Smooth muscle cell of the umbilical artery (primary cell): ENCODE measurements at places on chromosomes 5 and 9. TPM values are rescaled to one million over a fixed set of nuclear protein-coding genes. Genes with fewer than 3 reads are reported as not detected.

The HEMGN gene
- total RNA-seq, result not detected in 2 replicates

The SEMA6A gene
- total RNA-seq, result 0.05 TPM in 1 of 2 replicates, not detected in the other

The BTNL8 gene
- not detected in 2 replicates for total RNA-seq

The GAS1 gene
- 12.1 and 86.1 TPM in 2 replicates for total RNA-seq

The GABRA1 gene
- total RNA-seq, result 0.30 TPM in 1 of 2 replicates, not detected in the other

The PCDHA9 gene
- under 0.01 and 0.09 TPM in 2 replicates for total RNA-seq

The IGFBPL1 gene
- 0.32 TPM in 1 of 2 replicates, not detected in the other for total RNA-seq

The CLINT1 gene
- total RNA-seq, result 152 and 184 TPM in 2 replicates

The NIM1K gene
- total RNA-seq, result 0.32 and 1.2 TPM in 2 replicates

The TMEM267 gene
- total RNA-seq, result 22.0 and 22.1 TPM in 2 replicates

The ABO gene
- total RNA-seq, result not detected in 2 replicates

The ALDH7A1 gene
- 37.7 and 45.3 TPM in 2 replicates for total RNA-seq

The ERGIC1 gene
- total RNA-seq, result 145 and 257 TPM in 2 replicates

The SPACA9 gene
- 2.4 and 2.5 TPM in 2 replicates for total RNA-seq
